ENCODE measurements at places on chromosomes 16 and 17. TPM values are rescaled to one million over a fixed set of nuclear protein-coding genes. Genes with fewer than 3 reads are reported as not detected.

KRTAP9-8 gene
- not detected for total RNA-seq

PROCA1 gene
- 11.7 TPM for total RNA-seq

CEP112 gene
- total RNA-seq, result 24.5 TPM

RDM1 gene
- 5.7 TPM for total RNA-seq

GJC1 gene
- 143 TPM for total RNA-seq

LPO gene
- total RNA-seq, result not detected

SALL1 gene
- total RNA-seq, result 85.7 TPM

PRDM7 gene
- not detected for total RNA-seq

FOXN1 gene
- not detected for total RNA-seq

KRT14 gene
- not detected for total RNA-seq

- no peak for DNase-seq
These were observed 58.2 kb downstream of the STX8 start for GRCh38 chr17:9517396-9517795.

DNA sequence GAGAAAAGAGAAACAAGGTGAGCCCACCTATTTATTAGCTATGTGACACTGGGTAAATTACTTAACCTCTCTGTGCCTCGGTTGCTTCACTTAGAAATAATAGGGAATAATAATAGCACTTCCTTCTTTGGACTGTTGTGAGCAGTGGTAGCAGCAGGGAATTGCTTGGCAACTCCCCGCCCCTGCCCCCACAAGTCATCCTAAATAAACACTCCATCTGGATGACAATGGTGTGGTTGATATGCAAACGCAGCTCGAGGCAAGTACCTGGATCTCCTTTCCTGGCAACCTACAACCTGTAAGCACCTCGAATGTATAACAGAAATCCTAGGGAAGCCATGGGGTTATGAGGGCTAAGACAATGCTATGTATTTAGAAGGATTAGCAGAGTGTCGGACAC lies 9.1 kb downstream of the TEKT3 start:
- DNase-seq, result no peak

GRCh38 chr16:49542946-49543630 lies 169.5 kb downstream of the C16orf78 start:
- DNase-seq, result no peak

DNA sequence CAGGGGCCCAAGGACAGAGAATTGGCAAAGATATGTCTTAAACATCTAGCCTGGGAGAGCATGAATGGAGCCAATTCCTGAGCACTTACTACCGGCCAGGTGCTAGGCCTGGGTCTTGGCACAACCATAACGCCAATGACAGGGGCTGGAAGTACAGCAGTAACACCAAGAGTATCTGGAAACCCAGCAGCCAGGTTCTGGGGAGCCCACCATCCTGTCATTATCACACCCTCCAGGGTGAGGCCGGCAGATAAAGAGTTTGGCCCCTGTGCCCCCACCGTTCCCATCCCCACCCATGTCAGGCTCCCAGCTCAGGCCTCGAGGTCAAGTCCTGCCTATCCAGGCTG lies 508 bp upstream of the TMC8 start:
- DNase-seq, result no peak

- DNase-seq, result no peak
These were observed 5.9 kb downstream of the CA5A start for GRCh38 chr16:87930456-87930855.

DNA sequence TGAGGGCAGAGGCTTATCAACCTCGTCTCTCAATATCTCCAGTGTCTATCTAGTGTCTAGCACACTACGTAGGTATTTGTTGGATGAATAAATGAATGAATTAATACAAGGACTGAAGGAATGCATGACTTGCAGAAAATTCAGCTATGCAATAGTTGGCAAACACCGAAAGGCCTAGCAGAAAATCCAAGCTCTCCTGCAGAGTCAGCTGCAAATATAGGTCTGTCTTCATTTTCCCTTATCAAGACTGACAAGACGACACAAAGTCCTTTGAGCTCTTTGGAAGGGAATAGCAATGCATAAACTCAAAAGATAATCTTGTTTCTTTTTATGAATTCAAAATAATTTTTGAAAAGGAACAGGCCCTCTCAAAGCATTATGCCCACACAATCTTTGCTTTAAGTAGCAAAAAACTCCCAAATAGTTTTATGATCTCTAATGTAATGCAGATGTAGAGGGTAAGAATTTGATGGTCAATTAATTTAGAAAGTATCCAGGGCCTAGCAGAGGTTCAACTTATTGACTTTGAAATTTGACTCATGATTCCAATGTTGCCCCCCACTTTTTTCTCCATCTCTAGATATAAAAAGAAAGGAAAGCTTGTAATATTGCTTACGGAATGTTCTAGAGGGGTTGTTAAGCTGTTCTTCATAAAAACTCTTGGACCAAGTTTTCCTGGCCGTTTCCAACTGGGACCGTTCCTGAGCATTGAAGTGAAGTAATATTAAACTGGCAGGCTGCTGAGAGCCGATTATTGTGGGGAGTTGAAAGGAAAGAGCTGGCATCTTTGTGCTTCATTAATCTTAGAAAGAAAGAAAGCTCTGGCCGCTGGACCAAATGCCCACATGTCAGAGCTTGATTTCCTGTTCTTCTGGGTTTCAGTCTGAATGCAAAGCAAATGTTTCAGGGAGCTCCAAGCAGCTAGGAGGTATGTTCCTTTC lies 227.3 kb downstream of the HS3ST3A1 start:
- DNase-seq, result no peak

GRCh38 chr16:70391881-70392481 lies 45.3 kb downstream of the DDX19A start:
- no peak for DNase-seq

- DNase-seq, result no peak
These were observed 13.5 kb downstream of the KPNA2 start for GRCh38 chr17:68048996-68049395.

- no peak for DNase-seq
These were observed 27.1 kb downstream of the OGFOD1 start for GRCh38 chr16:56478281-56479049.

GRCh38 chr16:65279576-65279975 lies 157.7 kb upstream of the CDH11 start:
- no peak for DNase-seq

GRCh38 chr17:6713918-6714271 lies 726 bp upstream of the SLC13A5 start:
- no peak for DNase-seq

GRCh38 chr16:68446681-68447652 lies 1.3 kb downstream of the SMPD3 start:
- DNase-seq, result no peak

Data from neural crest cell (in vitro differentiated cells).